ENCODE measurements at places on chromosomes 3 and 15.
A peak's percentile ranks its signal among the peaks of the same experiment; 100 is the strongest.

DNA sequence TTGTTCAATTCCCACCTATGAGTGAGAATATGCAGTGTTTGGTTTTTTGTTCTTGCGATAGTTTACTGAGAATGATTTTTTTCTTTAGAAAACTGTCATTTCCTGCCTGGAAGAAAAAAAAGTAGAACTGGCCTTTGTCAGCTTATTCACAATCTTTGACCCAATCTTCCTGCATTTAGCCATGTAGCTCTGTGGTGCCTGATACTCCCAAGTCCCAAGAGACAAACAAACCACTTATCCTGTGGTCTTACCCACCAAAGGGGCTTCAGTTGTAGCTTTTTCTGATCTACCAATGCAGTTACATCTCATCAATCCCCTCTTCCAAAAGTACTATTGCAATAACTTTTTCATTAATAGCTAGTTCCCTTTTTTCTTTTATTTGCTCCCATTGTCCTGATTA is 444.6 kb downstream of the GRM7 start:
- DNase-seq: no peak

GRCh38 chr15:87710406-87710805 is 546.1 kb downstream of the NTRK3 start:
- DNase-seq: no peak

GRCh38 chr15:66595931-66596545 is 30.2 kb upstream of the LCTL start:
- peak; percentile 82 for DNase-seq

- DNase-seq: no peak
Observed at GRCh38 chr3:126758026-126758425, 54.0 kb downstream of the CHCHD6 start.

GRCh38 chr3:87336761-87337160 is 60.4 kb upstream of the POU1F1 start:
- no peak for DNase-seq

- peak; percentile 15 for DNase-seq
Observed at GRCh38 chr3:4008205-4008604, 209.0 kb downstream of the LRRN1 start.

- peak; percentile 69 for DNase-seq
Observed at GRCh38 chr3:172516318-172517214, 6.7 kb downstream of the TNFSF10 start.

- DNase-seq: peak; percentile 65
Observed at GRCh38 chr3:73060302-73060723, 1.1 kb upstream of the EBLN2 start.

- DNase-seq: peak; percentile 37
Observed at GRCh38 chr3:12371525-12372140, 82.8 kb downstream of the PPARG start.

GRCh38 chr3:188194332-188194731 is 40.4 kb downstream of the LPP start:
- peak; percentile 59 for DNase-seq

GRCh38 chr3:33054100-33055092 is 42.5 kb downstream of the GLB1 start:
- DNase-seq: no peak

- DNase-seq: peak; percentile 51
Observed at GRCh38 chr15:61195116-61196002, 33.7 kb downstream of the RORA start.

DNA sequence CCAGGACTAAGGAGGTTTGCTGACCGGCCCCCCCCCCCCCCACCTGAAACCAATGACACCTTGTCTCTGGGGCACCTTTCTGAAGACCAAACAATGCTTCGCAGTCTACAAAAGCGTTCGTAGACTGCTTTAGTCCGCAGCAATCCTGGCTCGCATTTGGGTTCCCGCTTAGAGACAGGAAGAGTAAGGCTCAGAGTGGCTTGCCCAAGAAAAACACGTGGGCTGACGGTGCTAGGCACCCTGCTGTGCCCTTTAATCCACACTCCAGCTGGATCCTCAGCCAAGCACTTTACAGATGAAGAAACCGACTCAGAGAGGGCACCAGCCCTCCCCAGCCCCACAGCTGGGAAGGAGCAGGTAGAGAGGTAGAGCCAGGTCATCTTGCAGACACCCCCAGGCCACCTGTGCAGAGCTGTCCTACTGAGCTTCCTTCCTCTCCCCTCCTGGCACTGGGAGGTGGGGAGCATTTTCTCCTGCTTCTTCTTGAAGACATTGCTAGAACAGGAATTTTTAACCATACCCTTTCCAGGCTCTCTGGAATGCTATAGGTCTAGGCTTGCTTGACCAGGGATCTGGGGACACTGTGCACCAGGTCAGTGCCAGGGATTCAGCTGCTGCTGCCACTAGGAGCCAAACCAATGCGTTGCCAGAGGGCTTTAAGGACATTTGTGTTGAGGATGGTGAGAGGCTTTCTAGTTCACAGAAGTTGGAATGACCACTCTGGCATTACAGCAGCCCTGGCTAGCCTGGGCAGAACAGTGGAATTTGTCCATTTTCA is 1.0 kb upstream of the KLF15 start:
- DNase-seq: no peak

- DNase-seq: no peak
Observed at GRCh38 chr3:8857720-8858367, 88.4 kb upstream of the OXTR start.

- DNase-seq: no peak
Observed at GRCh38 chr3:170790647-170791046, 79.3 kb downstream of the RPL22L1 start.

DNA sequence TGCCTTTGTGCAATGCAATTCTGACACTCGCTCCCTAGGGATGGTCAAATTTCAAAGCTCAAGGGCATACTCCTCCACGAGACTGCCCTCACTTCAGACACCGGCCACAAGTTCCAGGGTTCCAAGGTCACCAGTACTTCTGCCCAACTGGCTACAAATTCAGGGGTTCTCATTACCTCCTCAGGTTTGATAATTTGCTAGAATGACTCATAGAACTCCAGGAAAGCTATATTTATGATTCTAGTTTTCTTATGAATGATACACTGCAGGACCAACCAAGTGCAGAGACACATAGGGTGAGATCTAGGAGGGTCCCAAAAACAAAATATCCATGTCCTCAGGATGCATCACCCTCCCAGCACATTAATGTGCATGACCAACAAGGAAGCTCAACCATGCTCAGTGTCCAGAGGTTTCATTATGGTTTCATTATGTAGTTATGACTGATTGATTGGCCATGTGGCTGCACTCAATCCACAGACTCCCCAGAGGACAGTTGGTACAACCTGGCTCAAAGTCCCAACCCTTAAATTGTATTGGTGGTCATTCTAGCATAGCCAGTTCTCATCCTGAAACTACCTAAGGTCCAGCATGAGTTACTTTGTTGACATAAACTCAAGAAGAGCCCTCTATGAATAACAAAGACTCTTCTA is 170.4 kb upstream of the LRRN1 start:
- DNase-seq: no peak

- no peak for DNase-seq
Observed at GRCh38 chr3:188243124-188243795, 89.3 kb downstream of the LPP start.

- DNase-seq: no peak
Observed at GRCh38 chr3:138355071-138355470, 6.7 kb downstream of the MRAS start.

- no peak for DNase-seq
Observed at GRCh38 chr3:171497468-171497867, 37.3 kb upstream of the TNIK start.

- peak; percentile 59 for DNase-seq
Observed at GRCh38 chr3:141243271-141243707, 11.7 kb downstream of the PXYLP1 start.

DNA sequence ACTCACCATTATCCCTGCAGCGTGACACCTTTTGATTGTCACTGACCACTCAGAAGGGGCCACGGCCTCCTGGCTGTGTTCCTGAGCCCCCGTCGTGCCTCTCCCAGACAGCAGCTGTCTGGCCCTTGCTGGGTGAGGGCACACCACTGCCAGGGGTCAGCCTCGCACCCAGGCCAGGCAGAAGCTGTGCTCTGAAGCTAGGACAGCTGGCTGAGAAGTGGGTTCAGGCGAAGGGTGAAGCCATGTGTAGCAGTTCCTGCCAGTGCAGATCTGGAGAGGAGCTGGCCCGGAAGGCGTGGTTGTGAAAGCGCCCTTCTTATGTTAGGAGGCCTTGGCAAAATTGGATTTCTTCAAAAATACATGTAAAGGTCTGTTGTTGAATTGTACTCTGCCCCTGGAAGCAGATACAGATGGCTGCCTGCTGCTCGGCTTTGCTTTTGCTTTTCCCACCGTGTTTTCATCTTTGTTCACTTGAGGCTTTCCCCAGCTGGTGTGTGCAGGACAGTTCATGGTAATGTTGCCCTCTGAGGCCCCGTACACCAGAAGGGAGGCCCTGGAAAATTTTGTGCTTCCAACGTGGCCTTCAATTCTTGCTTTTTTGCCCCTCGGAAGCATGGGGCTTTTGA is 49.1 kb downstream of the KLHL25 start:
- no peak for DNase-seq

GRCh38 chr15:67997996-67998395 is 56.1 kb upstream of the PIAS1 start:
- peak; percentile 81 for DNase-seq

- DNase-seq: peak; percentile 79
Observed at GRCh38 chr3:46500656-46501635, 3.2 kb downstream of the RTP3 start.

DNA sequence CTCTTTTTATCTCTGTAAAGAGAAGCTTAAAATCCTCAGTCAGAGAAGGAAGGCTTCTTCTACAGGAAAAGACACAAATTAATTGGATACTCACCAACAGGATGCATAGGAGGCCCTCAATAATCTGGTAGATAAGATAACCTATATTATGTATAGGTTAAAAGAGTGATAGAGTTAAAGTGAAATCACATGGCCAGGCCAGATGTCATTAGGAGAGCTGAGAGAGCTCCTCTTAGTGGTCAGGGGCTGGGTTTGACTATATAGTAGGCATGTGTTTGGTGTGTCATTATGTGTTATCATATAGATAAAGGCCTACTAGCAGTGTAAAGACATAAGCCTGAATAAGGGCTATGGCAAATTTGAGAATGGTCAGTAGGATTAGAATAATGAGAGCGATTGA is 479.3 kb downstream of the EPHA3 start:
- DNase-seq: no peak

- no peak for DNase-seq
Observed at GRCh38 chr15:63395730-63396151, 14.1 kb upstream of the CA12 start.

- DNase-seq: peak; percentile 62
Observed at GRCh38 chr15:89003865-89004725, 84.2 kb upstream of the ABHD2 start.

DNA sequence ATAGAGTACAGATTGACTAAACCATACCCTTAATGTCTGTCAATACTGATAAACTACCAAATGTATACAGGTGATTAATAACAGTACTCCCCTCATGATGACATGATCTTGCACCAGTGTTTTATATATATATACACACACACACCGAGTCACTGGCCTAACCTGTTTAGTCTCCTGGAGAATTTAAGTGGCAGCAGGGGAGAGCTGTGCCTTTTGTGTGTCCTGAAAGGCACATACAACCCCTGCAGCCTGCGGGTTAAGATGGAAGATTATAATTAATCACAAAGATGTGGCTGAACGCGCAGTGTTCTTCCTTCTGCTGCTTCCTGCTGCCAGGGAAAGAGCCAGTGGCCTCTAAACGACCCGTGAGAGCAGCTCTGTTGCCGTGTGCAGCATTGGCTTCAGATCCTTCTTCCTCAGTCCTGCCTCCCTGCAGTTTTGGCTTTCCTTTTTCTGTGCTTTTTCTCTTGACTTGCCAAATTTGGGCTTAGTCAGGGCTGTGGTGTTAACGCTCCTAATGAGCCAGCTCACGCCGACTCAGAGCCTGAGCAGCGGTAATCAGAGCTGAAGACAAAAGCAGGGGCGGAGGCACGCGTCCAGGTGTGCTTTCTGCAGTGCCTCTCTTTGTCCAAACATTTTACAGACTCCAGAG is 42.5 kb upstream of the UBE3A start:
- no peak for DNase-seq

- DNase-seq: peak; percentile 61
Observed at GRCh38 chr3:50157827-50158529, 2.9 kb downstream of the SEMA3F start.

- no peak for DNase-seq
Observed at GRCh38 chr3:107346564-107346963, 30.7 kb upstream of the CCDC54 start.

GRCh38 chr3:65027335-65027734 is 339.5 kb upstream of the ADAMTS9 start:
- no peak for DNase-seq

DNA sequence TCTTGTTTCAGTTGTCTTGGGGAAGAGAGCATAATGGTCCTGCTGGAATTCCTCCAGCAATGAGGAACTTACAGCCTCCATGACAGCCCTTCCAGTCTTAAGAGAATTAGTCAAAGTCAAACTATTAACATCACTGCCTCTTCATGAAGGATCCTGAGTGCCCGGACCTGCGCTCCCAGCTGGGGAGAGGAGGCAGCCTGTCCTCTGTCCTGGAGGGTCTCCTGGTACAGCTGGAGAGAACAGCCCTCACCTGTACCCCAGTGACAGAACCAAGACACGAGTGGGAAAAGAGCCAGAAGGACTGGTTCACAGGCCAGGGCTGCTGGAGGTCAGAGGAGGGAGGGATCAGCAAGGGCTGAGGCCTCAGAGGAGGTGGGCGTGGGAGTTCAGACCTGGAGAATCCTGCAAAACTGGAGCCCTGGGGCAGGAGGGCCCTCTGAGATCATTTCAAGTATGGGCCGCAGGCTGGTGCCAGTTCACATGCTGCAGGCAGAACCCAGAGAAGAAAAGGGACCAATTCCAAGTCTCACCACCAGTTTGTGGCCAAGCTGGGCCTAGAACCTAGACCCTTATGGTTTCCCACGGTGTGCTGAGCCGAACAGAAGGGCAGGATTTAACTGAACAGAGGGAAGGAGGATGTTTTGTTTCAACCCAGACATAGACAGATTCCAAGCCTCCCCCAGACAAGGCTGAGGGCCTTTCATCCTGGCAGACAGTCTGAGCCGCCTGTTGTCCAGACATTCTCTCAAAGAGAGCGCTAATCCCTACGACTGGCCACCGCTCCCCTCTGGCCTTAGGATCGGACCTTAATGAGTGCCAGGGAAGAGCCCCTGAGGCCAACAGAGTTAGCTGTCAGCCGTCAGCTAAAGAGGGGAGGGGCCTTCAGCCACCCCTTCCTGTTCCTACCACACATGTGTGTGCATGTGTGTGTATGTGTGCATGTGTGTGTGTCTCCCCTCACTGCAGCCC is 18.2 kb downstream of the LOXL1 start:
- no peak for DNase-seq

DNA sequence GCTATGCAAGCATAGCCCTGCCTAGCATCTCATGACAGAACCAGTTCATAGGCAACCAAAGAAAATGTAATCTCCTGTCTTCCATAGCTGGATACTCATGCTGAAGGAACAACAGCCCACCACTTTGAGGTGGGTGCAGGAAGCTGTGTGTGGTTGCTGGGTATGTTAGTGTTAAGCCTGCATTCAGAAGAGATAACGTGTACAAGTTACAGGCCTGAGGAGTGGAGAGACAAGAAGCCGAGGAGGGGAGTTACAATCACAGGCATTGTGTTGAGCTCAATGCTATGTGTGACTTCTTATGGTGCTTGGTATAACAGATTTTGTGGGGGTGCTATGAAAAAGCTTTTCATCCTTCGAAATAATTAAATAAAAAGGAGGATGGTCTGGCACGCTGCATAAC is 42.8 kb upstream of the SECISBP2L start:
- no peak for DNase-seq

Measured in fibroblast of skin of right biceps (primary cell).